Fibroblast of skin of left biceps (primary cell): ENCODE measurements at places on chromosomes 13 and 19.

DNA sequence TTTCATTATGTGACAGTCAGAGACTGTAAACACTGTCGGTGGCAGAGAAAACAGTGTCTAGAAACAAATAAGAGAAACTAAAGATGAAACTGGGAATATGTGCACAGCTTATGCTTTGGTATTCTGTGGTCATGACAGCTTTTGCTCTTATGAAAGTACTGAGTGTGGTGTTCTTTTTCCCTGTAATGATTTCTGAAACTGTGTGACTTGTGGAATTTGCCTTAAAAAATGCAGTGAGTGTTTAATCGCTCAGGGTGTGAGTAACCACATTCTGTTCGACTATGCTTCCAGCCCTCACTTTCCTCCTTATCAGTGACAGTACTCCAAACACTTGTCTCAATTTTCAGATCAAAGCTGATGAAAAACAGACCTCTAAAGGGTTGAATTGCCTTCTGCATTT, 66.9 kb upstream of the DIAPH3 start:
- peak; percentile 15 for DNase-seq

DNA sequence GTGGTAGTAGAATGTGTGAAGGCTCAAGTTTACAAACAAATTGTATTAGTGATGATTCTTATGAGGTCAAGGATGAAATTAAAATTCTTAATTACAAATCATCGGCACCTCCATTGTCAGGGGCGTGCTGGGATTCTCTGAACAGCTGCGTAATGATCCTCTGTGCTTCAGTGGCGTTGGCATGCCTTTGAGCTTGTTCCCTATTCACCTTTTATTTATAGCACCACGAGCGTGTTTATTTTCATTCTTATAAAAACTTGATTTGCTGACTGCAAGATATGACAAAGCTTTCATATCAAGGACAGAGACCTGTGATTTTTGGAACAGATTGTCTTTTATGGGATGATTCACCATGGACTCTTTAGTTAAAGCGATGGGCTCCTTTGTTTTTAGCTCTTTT, 18.2 kb upstream of the UBL3 start:
- no peak for DNase-seq

DNA sequence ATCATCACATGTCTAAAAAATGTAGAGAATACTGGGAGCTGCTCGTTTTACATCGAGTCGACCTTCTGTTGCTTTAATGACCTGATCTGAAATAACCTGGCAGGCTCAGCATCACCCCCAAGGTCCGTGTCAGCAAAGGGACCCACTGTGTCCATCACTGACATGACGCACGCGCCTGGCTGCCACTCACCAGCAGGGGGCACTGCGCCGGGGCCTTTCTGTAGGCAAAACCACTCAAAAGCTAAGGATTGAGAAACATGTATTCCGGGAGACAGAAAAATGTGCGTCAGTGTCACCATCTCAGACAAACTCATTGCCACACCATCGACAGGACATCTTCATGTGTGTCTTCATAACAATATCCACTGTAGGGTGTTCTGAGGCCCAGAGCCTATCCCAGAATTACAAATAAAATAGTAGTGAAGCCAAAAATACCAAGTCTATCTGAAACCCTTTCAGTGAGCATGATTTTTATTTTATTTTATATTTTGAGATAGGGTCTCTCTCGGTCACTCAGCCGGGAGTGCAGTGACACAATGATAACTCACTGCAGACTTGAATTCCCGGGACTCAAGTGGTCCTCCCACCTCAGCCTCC, 130.3 kb upstream of the LSM14A start:
- no peak for DNase-seq

GRCh38 chr13:95354680-95355487, 53.6 kb upstream of the ABCC4 start:
- DNase-seq = no peak

DNA sequence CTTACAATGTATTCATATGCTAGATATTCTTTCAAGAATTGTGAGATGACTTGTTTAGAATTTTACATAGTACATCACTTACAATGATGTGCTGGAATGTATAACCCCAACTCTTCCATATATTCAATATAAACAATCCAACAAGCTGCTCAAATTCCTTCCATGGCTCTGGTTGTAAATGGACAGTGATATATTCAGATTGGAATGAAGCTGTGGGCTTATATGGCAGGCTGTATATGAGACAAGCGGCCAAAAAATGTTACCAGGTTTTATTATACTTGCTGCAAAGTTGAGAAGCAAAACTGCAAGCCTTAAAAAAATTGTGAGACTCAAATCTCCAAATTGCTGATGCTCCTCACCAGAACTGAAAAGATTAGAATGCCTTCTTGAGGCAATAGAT, 83.6 kb upstream of the KLF12 start:
- DNase-seq = peak; percentile 96

- no peak for DNase-seq
These were observed 258.9 kb downstream of the FOXO1 start for GRCh38 chr13:40407567-40407966.

- no peak for DNase-seq
These were observed 1697.3 kb upstream of the MIR17HG start for GRCh38 chr13:89650226-89650625.

- DNase-seq = no peak
These were observed 2.0 kb downstream of the GPI start for GRCh38 chr19:34366738-34367623.

- DNase-seq = peak; percentile 19
These were observed 28.1 kb upstream of the CLDN10 start for GRCh38 chr13:95524264-95524901.

DNA sequence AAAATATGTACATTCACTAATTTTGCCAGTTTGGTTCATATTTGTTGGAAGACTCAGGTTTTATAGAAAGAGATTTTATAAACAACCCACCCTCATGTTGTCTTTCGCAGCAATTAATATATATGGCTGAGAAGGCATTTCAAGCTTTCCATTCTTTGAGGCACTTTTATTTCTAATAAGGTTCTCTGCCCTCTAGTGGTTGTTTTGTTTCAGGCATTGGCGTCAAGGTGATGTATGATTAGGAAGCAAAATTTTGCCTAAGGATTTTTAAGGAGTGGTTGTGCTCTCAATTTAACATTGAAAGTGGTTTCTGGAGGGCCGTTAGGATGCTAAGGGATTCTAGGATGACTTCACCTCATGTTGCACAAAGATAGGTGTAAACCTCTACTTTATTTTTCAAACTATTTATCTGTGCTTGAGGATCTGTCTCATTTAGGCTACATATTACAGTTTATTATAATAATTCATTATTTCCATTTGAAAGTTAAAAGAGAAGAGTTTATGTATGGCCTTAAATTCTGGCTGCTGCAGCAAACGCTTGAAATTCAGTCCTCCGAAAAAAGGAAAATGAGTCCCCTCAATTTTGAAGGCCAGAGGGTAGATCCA, 35.9 kb downstream of the OXGR1 start:
- DNase-seq = peak; percentile 1

GRCh38 chr13:26679411-26680122, 81.0 kb downstream of the GPR12 start:
- DNase-seq = peak; percentile 18

- DNase-seq = no peak
These were observed 2884.6 kb upstream of the PCDH20 start for GRCh38 chr13:64300239-64300638.

GRCh38 chr13:21889651-21890050, 218.8 kb downstream of the FGF9 start:
- no peak for DNase-seq

GRCh38 chr19:58519087-58519354, 589 bp downstream of the ZBTB45 start:
- DNase-seq = peak; percentile 35

GRCh38 chr19:11656535-11656934, 59.3 kb downstream of the ZNF627 start:
- no peak for DNase-seq

GRCh38 chr19:50718255-50719118, 1.1 kb downstream of the SHANK1 start:
- DNase-seq = no peak

GRCh38 chr13:92316030-92316429, 910.6 kb upstream of the GPC6 start:
- DNase-seq = no peak

- DNase-seq = no peak
These were observed 614.4 kb downstream of the KCTD12 start for GRCh38 chr13:76271728-76272232.

GRCh38 chr19:13302526-13303270, 152.5 kb downstream of the IER2 start:
- no peak for DNase-seq
